NCI-H1105 (cell line): ENCODE measurements at places on chromosomes 6 and 20.
A peak's percentile ranks its signal among the peaks of the same experiment; 100 is the strongest.

GRCh38 chr6:71290611-71291010 lies 2.0 kb downstream of the OGFRL1 start:
- no peak for DNase-seq

DNA sequence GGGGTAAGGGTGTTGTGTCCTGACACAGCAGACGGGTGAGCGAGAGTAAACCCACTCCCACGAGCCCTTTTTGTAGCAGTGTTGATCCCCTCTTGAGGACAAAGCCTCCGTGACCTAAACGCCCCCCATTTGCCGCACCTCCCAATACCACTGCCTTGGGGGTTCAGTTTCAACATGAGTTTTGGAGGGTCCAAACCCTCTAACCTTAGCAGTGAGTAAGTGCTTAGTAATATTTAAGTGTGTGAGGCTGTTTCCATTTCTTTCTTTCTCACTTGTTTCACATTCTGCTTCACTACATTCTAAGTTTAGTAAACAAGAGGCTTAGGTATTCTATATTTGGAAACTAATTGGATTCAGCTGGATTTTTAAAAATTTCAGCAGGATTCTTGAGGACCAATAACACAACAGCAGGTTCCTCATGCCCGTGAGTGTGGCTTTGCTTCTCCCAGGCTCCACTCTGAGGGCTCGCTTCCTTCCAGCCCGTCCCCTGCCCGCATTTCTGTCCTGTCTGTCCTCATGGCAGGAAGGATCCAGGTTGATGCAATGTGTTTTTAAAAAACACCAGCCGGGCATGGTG lies 41.2 kb downstream of the SNX9 start:
- no peak for DNase-seq

- peak; percentile 34 for DNase-seq
These were observed 129.4 kb downstream of the TRIM27 start for GRCh38 chr6:28794175-28795002.

GRCh38 chr6:4999586-4999985 lies 4.3 kb downstream of the RPP40 start:
- no peak for DNase-seq

GRCh38 chr20:52993076-52993475 lies 20.9 kb downstream of the TSHZ2 start:
- no peak for DNase-seq

DNA sequence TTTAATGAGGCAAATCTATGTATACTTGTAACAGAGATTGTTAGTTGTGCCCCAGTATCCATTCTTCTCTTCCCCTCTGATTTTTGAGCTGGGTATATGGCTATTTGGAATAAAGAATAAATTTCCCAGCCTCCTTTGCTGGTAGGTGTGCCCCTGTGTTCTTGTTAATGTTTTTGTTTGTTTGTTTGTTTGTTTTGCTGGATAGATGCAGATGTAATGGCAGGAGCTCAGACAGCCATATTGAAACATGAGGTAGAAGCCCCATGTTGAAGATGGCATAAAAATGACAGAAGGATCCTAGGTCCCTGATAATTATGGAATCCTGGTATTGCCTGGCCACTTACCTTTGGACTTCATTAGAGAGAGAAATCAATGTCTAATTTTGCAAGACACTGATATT lies 19.9 kb upstream of the FKBP5 start:
- DNase-seq: no peak

DNA sequence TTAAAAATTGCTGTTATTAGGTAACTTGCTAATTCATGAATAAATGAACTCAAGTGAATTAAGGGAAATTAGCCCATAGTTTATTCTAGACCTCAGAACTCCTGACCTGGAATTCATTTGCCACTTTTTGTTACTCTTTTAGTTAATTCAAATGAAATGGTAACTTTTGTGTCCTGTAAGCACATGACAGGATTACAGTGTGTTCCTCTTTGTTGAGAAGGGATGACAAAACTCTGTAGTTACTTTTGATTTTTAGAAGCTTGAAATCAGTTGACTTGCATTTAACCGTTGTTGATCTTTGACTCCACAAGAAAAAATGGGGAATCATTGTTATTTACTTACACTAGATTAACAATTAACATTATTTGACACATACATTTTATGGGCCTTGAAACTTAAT lies 6.2 kb downstream of the SLC9A8 start:
- no peak for DNase-seq

DNA sequence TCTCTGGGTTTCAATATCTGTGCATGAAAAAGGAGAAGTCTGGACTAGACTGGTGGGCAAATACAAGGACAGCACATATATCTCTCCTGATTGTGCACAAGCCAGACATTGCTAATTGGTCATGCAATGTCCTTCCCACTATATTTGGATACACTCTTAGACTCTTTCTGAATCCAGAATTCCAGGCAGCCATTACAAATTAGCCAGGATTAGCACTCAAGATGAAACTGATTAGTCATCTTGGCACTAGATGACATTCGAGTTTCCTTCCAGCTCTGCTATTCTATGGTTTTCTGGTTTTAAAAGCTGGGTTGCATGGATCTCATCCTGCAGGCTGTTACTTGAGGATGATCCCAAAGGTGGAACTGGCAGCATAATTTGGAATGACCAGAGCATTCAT lies 73.2 kb downstream of the SCP2D1 start:
- no peak for DNase-seq

DNA sequence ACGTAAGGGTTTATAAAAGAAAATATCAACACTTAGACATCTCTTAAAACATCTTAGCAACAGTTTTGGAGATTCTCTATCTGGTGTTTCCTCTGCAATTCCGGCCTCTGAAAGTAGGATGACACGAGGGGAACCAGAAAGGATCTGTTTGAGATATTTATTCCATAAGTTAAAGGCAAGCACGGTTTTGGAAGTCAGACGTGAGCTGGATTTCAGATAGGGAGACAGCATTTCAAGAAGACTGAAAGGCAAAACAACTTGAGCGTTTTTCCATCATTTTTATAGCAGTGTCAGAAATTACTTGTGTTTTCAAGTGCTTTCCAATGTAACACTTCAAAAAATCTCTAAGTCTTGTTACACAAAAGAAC lies 52.9 kb upstream of the BTN3A2 start:
- DNase-seq: no peak

DNA sequence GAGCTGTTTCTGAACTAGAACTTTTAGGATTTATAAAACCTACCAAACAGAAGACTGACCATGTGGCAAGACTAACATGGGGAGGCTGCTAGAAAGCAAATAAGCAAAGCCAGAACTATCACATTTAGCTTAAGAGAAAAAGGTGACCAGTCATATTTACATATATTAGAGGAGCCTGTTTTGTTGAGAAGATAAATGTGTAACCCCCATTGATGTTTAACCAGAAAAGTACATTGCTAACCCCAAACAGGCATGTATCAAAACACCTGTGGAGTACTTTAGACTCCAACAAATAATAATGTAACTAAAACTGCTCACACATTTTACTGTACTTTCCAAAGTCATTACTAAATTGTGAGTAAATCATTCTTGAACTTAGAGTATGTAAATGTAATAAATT lies 35.0 kb downstream of the AKIRIN2 start:
- no peak for DNase-seq
